ENCODE measurements at places on chromosomes 3 and 15.

- DNase-seq = peak; percentile 90
Measured at GRCh38 chr3:66450390-66451022, 50.3 kb downstream of the LRIG1 start.

- DNase-seq = no peak
Measured at GRCh38 chr3:106813742-106814141, 563.5 kb upstream of the CCDC54 start.

DNA sequence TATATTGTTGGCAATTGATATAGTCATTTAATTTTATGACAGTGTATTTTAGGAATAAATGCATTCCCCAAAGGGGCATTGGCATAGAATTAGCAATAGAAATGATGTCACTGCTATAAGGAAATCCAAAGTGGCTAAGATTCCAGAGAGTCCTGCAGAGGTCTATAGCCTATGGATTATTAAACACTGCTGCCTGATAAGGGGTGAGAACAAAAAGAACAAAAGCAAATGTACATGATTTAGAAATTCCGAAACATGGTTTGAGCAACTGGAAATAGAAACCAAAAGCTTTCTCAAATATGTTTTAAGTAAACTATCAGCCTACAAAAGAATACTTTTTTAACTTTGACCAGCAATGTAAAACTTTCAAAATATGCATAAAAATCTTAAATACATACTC lies 280.1 kb upstream of the RASGRP1 start:
- DNase-seq = no peak

DNA sequence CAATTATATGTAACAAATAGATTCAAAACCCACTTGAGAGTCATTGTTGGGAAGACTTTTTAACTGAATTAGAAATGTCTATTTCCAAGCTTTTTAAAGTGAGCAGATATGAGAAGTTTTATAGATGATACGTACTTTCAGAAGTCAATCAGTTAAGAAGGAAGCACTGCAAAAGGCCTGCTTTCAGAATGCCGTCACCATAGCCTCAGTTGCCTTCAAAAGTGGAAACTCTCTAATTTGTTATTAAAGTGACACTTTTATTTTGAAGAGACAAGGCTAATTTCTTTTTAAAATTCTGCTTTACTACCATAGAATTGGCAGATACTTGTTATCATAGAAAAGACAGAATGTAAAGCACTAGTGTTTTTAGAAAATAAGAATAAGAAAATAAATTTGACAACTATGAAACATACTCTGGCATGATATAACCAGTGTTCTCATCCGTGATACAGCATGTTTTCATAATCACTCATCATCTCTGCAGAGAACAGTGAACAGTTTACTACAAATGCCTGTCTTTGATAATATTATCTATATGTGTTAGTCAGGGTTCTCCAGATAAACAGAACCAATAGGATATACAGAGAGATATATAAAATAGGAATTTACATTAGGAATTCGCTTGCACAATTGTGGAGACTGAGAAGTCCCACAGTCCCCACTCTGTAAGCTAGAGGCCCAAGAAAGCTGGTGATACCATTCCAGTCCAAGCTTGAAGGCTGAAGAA lies 7.0 kb upstream of the PLD1 start:
- no peak for DNase-seq

- DNase-seq = no peak
Measured at GRCh38 chr15:57033715-57034439, 115.4 kb downstream of the TCF12 start.

- DNase-seq = no peak
Measured at GRCh38 chr15:100900136-100900794, 18.9 kb upstream of the LRRK1 start.

GRCh38 chr3:153166796-153167195 lies 4.8 kb downstream of the RAP2B start:
- DNase-seq = no peak

DNA sequence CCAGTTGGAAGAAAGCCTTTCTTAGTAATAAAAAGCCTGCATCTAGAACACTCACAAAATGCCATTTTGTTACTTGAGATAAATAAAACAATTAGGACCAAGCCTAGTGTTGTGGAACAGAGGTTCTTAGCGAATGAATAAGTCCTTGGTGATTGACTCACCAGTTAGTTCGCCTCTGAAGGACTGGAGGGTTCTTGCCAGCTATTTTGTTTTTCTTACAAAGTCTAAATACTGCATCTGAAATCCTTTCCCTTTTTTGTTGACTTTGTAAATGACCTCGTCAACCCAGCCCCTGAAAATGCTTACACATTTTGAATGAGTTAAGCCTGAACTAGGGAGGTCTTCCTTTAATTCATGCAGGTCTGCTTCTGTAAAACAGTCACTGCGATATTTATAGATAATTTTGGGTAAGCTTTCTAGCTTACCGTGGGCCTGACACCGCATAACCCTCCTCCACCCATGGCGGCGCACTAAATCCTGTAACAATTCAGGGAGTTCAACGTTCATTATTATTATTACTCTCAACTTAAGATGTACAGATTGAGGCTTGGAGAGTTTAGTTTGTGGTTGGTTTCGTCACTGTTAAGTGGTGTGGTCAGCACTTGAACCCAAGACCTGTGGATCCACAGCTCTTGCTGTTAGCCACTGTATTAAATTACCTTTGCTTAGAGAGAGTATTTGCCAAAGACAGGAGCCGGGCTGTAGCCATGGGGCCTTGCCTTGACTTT lies 45.0 kb upstream of the SACM1L start:
- no peak for DNase-seq

GRCh38 chr3:81550415-81550814 lies 211.0 kb downstream of the GBE1 start:
- no peak for DNase-seq

- no peak for DNase-seq
Measured at GRCh38 chr15:70463453-70463834, 299.9 kb downstream of the UACA start.

DNA sequence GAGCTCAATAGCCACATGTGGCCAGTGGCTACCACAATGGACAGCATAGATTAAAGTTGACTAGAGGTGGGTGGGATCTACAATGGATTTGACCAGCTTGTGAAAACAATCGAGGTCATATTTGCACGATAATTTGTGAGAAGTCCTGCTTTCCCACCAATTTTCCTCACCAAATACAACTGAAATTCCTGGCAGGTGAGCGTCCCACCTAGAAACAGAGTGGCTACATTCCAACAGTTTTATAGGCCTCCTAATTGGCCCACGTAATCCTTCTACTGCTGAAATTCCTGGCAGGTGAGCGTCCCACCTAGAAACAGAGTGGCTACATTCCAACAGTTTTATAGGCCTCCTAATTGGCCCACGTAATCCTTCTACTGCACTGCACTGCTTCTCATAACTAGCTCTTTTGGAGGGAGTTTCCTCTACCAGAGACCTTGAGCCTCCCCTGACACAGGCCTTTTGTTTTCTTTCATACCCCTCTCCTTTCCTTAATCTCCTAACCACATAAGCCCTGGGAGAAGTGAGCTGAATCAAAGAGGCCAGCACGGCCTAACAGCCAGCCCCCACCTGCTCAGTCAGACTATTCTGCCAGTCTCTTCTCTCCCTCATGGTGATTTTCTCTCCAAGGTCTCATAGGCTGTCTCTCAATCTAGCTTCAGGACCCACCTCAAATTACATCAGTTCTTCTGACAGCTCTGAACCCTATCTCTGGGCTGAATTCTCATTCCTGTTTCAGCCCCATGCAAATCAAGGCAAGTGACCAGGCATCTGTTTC lies 80.2 kb downstream of the BFSP2 start:
- DNase-seq = peak; percentile 59

DNA sequence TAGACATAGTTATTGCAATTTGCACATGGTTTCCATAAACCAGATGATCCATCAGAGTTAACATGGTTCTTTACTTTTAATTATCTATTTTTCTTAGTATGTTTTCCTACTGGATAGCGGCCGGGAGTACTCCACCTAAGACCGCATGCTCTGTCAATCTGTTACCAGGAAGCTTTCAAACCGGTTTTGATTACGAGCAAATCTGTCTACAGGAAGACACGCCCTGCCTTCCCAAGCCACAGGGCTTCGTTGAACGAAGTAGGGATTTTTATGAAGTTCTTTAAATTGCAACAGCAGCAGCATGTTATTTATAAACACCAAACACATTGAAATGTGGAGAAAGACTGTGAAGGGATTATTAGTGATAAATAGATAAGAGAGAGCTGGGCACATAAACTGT lies 283.3 kb upstream of the ROBO2 start:
- no peak for DNase-seq

- DNase-seq = peak; percentile 29
Measured at GRCh38 chr15:45126535-45127158, 3.0 kb downstream of the DUOXA1 start.

- no peak for DNase-seq
Measured at GRCh38 chr15:29087521-29088285, 181.9 kb downstream of the NSMCE3 start.

DNA sequence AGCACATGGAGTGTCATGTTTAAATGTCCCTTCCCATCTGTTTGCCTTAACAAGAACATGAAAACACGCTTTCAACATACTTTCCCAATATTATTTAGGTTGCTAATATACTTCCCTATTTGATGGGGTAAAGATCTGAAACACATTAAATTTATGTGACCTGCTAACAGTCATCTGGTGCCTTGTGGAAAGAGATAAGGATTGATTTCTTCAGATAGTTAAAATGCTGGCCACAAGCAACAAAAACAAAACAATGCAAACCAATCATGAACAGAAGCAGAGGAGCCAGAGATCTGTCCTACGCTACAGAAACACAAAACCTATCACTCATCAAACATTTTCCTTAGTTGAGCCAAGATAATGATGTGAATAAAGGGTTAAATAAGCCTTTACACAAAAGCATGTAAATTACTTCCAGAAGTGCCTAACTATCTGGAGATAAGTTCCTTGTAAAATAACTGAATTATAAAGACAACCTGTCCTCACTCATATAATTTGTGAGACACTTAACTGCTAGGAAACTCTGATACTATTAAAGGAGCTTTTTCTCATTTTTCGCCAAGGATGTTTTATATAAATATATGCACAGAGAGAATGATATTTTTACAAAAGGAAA lies 109.9 kb downstream of the NSUN3 start:
- DNase-seq = no peak

- no peak for DNase-seq
Measured at GRCh38 chr15:83398626-83399025, 48.5 kb upstream of the SH3GL3 start.

DNA sequence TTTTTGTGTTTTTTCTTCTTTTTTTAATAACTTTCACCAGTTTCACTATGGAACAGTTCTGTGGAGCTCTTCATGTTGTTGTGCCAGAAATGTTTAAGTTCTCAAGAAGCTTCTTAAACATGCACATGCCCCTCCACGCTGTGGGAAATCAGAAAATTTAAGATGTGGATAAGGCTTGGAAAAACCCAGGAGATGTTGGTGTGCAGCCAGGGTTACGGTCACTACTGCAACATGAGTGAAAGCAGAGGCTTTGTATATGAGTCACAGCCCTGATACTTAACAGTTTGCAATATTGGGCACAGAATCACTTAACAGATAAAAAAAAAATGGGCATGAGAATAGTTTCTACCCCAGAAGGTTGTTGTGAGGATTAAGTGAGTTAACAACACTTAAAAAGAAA lies 399.9 kb downstream of the LRTM1 start:
- no peak for DNase-seq

DNA sequence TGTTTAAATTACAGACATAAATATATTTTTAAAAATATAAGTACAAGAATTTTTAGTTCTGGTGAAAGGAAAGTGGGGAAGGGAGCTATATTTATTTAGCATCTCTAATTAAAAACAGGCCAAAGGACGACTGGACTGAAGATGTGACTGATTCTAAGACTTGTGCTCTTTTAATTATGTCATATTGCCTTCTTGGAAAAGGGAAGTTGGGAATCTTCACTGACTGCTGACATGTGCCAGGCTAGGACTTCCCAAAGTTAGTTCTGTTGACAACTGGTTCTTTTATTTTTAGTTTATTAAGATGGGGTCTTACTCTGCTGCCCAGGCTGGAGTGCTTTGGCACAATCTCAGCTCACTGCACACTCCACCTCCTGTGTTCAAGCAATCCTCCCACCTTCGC lies 13.5 kb downstream of the CNOT10 start:
- no peak for DNase-seq

DNA sequence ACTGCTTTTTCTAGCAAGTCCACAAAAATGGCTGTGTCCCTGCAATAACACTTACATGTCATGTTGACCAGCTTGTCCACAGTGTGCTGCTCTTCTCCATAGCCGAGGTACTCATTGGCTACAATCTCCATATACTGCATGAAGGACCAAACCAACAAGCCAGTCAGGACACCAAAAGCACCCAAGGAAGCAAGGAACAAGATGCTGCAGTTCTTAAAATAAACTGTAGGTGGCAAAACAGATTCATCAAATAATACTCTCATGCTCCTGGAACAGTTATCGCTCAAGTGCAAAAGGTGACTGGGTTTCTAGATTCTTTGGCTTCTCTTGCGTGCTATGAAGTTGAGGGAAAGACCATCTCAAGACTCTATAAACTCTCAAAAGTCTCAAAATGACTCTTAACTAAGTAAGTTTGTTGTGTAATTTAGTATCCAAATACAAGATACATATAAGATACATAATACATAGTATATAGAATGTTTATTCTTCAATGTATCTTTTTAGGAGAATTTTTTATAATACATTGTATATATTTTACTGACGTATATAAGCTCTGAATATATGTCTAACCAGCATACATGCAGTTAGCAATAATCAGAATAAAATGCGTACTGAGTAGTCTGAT lies 57.0 kb downstream of the NEK10 start:
- peak; percentile 77 for DNase-seq

- DNase-seq = no peak
Measured at GRCh38 chr3:156434921-156435320, 120.0 kb downstream of the SSR3 start.

GRCh38 chr3:12317914-12318313 lies 29.0 kb downstream of the PPARG start:
- DNase-seq = no peak
